Astrocyte of the spinal cord (primary cell): ENCODE measurements at places on chromosomes 4 and X.

- peak; percentile 73 for DNase-seq
Measured at GRCh38 chr4:157115613-157116335, 39.8 kb downstream of the GLRB start.

DNA sequence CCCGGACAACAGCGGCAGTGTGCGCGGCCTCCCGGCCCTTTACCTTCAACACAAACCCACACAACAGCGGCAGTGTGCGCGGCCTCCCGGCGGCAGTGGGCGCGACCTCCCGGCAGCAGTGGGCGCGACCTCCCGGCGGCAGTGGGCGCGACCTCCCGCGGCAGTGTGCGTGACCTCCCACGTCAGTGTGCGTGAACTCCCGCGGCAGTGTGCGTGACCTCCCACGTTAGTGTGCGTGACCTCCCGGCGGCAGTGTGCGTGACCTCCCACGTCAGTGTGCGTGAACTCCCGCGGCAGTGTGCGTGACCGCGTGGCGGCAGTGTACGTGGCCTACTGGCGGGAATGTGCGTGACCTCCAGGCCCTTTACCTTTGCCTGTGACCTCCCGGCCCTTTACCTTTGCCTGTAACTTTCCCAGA is 576.6 kb upstream of the FRG1 start:
- DNase-seq = no peak

- DNase-seq = peak; percentile 53
Measured at GRCh38 chr4:141416219-141416618, 195.5 kb downstream of the ZNF330 start.

- peak; percentile 23 for DNase-seq
Measured at GRCh38 chr4:138428611-138429010, 186.5 kb upstream of the SLC7A11 start.

DNA sequence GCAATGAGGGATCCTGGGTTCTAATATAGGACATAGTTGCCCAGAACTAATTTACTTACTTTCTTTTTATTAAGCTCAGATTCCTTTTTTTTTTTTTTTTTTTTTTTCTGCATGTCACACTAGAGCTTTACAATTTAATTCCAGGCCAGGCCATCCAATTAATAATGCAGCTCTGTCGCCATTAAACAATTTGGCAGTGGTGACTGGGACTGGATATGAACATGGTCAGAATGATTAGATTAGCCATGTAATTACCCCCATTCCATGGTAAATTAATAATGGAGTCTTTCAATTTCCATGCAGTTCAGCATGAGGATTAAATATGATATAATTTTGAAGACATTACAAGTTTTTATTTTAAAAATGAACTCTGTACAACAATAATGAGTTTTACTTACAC is 226.9 kb upstream of the ANXA3 start:
- no peak for DNase-seq

DNA sequence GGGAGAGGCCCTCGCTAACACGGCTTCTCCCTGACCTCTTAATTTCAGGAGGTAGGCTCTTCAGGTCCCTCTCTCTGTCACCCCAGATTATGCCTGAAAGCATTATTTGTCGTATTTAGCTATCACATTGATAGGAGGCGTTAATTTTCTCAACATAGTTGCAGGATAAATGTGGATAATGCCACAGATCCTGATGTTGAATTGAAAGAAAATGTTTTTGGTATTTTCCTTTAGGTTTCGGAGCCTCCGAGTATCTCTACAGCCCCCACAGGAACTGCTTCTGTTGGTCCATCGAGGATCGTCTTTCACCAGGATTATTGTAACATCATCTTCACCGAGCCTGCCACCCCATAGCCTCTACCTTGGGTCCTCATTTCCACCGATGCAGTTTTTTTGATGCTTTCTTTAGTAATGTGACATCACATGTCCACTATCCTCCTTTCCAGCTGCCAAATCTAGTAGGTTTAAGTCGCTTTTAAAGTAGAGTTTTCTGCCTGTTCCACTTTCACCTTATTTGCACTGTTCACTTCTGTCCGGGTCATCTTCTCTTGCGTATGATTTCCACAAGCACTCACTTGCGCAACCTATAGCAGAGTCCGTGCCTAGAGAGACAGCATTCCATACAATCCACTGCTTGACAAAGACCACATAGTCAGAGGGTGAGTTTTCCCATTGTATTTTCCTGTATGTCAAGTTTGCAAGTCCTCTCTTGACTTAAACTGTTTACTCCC is 665 bp downstream of the TIGD2 start:
- peak; percentile 68 for DNase-seq

- peak; percentile 59 for DNase-seq
Measured at GRCh38 chr4:73718375-73719373, 21.7 kb upstream of the CXCL8 start.

DNA sequence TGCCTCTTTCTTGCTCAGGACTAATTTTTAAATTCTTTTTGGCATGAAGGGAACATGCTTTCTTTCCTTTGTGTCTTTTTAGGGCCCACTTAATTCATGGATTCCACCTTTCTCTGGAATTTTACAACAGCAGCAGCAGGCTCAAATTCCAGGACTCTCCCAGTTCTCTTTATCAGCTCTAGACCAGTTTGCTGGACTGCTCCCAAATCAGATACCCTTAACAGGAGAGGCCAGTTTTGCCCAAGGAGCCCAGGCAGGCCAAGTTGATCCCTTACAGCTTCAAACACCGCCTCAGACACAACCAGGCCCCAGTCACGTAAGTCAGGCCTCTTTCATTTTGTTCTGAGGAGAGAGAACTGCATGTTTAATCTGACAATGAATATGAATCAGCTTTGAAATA is 2.3 kb downstream of the ODAM start:
- no peak for DNase-seq

GRCh38 chrX:69079268-69079667 is 86.0 kb downstream of the PJA1 start:
- no peak for DNase-seq

DNA sequence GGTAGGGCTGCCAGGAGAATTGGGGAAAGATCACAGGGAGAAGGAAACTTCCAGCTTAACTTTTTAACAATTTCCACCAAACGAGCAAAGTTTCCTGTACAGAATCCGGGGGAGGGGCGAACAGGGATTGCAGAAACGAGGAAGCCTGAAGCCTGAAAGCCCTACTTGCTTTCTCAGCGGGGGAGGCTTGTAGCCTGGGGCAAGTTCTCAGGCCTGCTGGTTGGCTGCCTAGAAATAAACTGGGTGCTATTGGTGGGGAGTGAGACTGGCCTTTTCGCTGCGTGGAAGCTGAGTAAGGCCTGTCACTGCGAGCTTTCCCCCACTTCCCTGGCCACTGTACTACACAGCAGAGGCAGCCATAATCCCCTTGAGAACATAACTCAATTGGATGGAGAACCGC is 110.8 kb upstream of the ATP8A1 start:
- no peak for DNase-seq

DNA sequence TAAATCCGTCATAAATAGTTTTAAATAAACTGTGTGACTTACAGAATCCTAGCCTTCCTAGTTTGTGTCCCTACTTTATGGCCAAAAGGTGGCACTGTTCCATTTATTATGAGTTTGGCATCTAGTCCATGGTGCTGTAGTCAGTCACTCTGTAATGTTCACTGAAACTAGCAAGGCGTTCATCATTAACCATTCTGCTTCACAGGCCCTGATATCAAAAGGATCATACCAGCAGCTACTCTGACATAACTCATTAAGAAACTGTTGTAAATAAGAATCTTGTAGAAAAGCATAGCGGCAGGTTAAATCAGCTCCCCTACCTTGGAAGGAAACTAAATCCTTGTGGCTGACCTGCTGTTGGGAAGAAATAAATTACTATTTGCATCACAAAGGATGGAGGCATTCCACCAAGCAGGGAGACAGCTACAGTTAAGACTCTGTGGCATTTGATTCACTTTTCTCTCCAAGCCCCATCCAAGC is 919.6 kb upstream of the DIAPH2 start:
- peak; percentile 45 for DNase-seq

- DNase-seq = no peak
Measured at GRCh38 chrX:38318606-38319005, 8.7 kb downstream of the RPGR start.

DNA sequence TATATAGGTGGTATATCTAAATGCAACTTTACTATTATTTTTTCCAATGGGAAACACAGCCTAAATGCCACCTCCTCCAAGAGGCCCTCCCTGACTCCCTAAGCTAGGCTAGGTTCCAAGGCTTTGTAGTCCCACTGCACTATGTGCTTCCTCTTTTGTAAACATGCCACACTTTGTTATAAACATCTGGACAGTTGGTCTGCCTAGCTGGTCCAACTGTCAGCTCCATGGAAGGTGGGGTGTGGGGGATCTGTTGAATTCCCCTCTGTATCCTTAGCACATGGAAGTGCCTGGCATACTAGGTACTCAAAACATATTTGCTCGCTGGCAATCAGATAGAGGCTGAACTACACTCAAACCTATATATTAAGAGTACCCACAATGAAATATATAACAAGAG is 63.4 kb downstream of the SLC9A7 start:
- no peak for DNase-seq

DNA sequence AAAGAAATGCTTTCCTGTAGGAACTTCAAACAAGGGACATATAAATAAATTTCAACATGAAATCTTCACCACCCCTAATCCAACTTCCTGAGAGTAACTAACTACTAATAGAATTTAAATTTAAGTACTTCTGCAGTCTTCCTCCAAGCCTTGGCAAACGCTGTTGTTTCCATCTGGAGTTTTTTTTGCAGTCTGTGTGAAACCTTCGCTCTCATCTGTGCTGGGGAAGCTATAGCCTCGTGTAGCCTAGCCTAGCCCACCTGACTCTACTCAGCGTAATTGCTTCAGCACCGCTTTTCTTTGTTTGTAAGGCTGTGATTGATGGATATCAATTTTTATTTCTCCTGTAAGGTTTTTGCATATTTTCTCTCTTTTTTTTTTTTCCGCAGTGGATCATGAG is 30.9 kb downstream of the STOX2 start:
- DNase-seq = no peak

DNA sequence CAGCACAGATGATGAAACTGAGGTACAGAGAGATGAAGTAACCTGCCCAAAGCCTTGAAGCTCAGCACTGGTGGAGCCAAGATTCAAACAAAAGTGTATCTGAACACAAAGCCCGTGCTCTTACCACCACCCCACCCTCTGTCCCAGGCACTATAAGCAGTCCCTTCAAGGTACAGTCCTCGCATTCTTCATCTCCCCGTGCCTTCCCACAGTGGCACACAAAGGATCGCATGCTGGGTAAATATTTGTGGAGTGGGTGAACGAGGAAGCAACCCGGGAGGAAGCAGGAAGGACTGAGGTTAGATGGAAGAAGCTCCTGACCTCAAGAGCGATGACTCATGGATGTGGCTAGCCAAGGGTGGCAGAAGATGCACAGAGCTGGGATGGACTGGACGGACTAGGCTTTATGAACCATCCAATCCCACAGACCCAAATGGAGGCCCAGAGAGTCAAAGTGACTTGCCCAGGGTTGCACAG is 18.4 kb downstream of the IQSEC2 start:
- DNase-seq = peak; percentile 56
